ENCODE measurements at places on chromosomes 12 and 14.
A peak's percentile ranks its signal among the peaks of the same experiment; 100 is the strongest.

- no peak for DNase-seq
Observed at GRCh38 chr12:109948368-109948767, 47.8 kb downstream of the GIT2 start.

GRCh38 chr14:76761136-76761959, at the start of gene VASH1:
TSS of gene VASH1 (plus strand) at chr14:76761468. CDS start at chr14:76762822, 1,354 bp downstream.
- DNase-seq = peak; percentile 48

DNA sequence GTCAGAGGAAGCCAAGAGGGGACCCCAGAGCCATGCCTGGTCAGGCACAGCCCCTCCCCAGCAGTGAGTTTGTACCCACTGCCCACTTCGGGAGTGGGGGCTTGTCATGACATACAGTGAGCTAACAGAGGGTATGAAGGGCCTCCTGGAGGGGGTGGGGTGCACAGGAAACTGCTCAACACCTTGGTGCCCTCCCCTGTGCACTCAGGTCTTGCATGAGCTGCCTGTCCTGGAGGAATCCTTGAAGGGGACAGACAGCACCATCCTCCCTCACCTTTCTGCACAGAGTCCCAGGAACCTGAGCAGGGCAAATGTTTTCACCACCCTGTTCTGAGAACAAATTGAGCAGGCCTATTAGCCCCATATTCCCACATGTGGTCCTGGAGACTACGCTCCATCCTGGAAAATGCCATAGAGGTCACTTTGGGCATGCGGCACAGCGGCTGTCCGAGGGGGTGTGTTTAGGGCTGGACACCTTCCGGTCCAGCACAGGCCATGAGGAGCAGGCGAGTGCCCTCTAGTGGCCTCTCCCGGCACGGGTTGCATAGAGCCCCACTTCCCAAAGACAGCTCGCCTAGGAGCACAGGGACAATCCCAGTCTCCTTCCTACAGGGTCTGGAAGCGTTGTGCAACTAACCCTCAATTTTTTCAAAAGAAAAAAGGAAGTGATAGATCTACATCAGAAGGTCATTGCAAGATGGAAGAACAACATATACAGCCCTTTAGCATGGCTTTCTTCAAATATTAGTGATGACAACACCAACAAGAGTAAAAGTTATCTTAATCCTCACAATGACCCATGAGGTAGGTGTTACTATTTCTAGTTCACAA, 31.9 kb upstream of the ZFP36L1 start:
- DNase-seq = no peak

- DNase-seq = no peak
Observed at GRCh38 chr12:96400631-96401075, 414 bp upstream of the CDK17 start.

DNA sequence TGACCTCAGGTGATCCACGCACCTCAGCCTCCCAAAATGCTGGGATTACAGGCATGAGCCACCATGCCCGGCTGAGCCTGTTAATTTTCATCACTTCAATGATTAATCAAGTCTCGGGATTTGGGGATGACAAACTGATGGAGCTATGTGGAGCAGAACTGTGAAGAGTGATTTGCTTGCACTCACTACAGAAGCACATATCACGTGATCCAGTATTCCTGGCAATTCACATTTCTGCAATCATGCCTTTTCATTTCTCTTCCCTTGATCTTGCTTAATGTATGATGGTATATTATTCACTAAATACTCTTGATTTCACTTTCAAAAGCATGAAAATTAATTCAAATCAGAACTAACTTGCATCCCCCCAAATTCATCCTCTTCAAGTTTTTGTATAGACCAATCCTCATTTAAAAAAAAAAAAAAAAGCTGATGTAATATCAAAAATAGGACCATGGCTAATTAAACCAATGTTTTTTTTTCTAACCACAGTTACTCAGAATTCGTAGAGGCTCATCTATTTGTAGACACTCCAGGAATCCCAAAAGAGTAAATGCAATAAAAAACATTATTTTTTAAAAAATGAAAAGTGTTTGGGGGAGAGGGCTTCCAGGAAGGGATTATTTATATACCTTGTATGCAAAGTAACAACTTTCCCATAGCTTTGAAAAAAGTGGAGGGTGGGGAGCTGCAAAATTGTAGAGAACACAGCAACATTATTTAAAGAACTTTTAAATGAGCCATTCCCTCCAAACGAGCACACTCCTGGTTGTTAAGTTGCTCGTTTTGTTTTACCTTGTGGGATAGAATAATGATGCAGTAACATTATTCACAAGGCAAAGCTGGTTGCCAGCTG, 7.0 kb upstream of the ATXN2 start:
- DNase-seq = no peak

- no peak for DNase-seq
Observed at GRCh38 chr12:9626821-9627220, 19.1 kb upstream of the KLRB1 start.

DNA sequence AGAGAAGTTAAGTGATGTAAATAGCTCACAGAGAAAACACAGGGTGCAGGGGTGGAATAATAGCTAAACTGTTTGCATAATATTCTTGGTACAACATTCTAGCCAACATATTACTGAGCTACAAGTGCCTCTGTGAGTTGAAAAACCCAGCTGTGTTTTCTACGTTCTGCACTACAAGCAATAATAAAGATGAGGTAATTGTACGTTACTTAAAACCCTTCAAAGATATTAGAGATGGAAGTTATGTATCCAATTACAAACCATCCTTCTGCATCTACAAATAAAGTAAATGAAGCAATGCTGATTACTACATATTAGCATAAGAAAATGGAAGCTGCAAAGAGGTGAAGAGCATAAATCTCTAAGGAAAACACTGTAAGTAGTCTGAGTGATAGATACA, 271.4 kb downstream of the SSPN start:
- no peak for DNase-seq

DNA sequence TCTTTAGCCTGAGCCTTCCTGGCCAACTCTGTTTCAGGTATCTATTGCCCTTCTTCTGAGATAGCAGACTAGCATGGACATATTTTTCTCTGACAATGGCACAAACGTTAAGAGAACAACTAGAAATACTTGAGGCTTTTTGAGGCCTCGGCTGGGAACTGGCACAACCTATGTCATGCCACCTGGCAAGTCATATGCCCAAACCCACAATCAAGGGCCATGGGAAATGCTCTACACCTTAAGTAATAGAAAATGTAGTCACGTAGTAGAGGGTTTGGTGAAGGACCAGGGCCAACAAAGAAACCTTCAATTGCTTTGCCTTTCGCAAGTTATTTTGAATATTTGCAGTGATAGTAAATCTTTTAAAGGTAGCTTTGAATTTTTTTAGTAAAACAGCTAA, 325.4 kb downstream of the ZFP36L1 start:
- DNase-seq = no peak

GRCh38 chr12:14743061-14743460, 46.7 kb upstream of the GUCY2C start:
- no peak for DNase-seq

DNA sequence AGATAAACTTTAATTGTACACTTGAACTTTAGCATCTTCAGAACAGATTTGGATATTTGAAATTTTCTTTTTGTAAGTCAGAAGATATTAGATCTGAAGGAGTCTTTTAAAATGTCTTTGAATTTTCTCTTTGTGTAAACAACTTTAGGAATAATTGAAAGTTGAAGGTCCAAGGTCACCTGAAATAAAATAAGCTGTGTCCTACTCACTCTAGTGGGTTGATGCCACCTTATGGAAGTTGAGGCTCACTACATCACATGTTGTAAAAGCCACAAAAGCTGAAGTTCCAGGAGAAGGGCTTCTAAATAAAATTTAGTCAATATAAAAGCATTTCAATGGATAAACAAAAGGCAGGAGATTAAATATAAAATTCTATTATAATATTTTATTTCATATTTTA, 122.0 kb upstream of the ATXN7L3B start:
- DNase-seq = no peak

DNA sequence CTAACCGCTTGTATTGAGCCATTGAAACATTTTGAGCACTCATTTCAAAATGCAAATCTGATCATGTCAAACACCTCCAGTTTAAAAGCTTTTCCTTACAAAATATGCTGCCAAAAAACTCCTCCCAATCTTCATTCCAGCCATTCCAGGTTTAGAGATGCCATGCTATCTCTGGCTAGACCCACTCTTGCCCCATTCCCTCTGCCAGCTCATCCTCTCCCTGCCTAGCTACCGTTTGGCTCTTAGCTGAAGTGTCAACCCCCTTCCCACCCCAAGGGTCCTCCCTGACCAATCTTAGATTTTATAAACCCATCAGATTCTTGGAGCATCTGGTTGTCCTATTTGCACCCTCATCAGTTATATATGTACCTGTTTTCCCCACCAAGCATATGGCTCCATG, 75.0 kb downstream of the SCAF11 start:
- DNase-seq = no peak

DNA sequence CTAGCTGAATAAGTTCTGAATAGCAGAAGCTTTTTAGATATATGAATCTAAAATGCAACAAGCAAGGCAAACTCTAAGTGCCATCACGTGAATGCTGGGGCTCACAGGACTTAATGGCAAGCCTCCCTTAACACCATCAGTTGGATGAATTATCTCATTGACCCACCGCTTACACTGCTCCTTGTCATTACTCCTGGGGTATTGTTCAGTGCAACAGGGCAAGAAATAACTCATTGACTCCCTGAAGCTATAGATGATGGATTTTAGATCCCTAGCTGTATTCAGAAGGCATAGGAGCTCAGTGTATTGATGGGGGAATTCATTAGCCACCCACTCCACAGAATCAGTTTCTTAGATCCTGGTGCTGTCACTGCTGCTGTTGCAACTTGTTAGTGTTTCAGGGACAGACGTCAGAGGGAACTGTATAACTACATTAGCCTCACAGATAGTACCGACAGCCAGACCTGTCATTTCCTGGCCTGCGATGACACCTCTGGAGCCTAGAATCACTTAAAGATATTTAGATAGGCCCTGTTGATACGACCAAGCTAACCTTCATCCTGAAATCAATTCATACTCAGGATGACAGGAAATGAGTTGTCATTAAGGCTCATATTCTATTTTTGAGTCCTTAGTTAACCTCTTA, 735.3 kb downstream of the DIO2 start:
- DNase-seq = no peak

DNA sequence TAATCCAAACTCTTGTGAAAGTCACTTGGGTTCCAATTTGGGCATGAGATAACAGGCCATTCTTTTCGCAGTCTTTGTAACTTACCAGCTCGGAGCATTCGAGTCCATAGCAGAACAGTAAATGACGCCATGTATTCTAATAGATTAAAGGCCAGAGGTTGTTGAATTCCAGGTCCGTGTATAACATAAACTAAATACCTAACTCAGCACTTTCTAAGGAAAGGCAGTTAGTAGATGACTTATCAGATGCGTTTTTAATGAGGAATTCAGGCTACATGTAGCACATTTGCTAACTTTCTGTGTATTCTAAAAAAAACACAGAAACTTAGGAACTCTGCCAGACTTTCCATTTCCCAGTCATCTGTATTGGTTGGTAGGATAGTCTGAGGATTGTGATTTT, 52.8 kb upstream of the ATF1 start:
- no peak for DNase-seq

GRCh38 chr12:61956545-61956944, 303.7 kb upstream of the USP15 start:
- no peak for DNase-seq

GRCh38 chr14:75201087-75201486, 24.7 kb upstream of the TMED10 start:
- no peak for DNase-seq

- no peak for DNase-seq
Observed at GRCh38 chr12:22329621-22330020, 4.9 kb downstream of the ST8SIA1 start.

- DNase-seq = no peak
Observed at GRCh38 chr14:96090441-96091148, 51.4 kb downstream of the C14orf132 start.

GRCh38 chr14:103495854-103496253, 26.8 kb downstream of the CKB start:
- DNase-seq = no peak

DNA sequence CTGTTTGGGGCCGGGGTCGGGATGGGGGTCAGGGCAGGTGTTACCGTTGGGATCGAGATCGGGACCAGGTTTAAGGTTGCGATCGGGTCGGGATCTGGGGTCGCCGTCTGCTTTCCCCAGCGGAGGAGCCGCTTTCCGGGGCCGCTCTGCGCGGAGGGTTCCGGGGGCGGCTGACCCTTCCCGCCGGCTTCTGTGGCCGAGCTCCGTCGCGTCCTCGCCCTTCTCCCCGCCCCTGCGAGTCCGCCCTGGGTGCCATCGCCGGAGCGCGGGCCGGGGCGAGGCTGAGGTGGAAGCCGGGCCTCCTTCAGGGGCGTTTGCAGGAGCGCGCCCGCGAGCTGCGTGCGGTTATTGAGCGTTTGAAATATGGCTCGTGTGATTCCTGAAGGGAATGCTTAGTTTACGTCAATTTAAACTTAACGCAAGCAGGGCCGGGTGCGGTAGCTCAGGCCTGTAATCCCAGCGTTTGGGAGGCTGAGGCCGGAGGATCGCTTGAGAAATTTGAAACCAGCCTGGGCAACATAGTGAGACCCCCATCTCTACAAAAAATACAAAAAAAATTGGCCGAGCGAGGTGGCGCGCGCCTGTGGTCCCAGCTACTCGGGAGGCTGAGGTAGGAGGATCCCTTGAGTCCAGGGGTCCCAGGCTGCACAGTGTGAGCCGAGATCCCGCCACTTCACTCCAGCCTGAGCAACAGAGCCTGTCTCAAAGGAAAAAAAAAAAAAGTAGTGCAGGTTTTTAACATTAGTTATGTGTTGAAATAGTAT, 620 bp downstream of the PGAM5 start:
- peak; percentile 9 for DNase-seq

GRCh38 chr14:33569821-33570687, 380.8 kb downstream of the EGLN3 start:
- no peak for DNase-seq

DNA sequence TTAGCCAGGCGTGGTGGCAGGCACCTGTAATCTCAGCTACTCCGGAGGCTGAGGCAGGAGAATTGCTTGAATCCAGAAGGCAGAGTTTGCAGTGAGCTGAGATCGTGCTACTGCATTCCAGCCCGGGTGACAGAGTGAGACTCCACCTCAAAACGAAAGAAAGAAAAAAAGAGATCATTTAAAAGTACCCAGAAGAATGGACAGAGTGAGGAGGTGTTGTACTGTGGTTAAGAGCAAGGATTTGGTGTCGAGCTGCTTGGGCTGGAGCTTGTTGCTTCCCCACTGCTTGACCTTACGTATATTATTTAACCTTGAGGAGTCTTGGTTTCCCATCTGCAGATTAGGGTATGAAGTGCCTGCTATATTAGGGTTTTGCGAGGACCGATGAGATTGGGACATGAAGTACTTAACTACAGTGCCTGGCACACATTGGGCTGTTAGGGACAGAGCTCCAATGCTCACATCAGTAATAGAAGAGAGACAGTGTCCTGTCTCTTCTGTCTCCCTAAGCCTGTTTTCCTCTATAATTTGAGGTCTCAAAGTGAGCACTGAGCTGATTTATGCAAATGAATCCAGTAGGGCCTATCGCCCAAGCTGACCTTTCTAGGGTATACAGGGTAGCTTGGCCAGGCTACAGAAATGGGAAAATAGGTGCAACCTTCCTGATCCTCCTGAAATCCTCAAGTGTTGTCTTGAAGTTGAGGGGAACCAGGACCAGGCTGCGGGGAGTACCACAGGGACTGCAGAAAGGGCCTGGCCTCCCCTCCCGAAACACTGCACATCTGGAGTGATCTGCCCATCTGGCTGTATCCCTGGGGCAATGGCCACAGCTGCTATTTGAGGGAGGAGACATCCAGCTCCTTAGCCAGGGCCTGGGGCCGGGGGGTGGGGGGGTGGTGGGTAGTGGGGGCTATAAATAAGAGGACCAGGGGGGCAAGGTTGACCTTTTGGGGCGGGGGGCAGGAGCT, 8.6 kb upstream of the HDAC7 start:
- DNase-seq = no peak

Measured in central memory CD4-positive, alpha-beta T cell (primary cell).